ENCODE measurements at places on chromosomes 3 and 15.
A peak's percentile ranks its signal among the peaks of the same experiment; 100 is the strongest.

GRCh38 chr3:114557791-114558190 lies 264.0 kb downstream of the TIGIT start:
- DNase-seq, result no peak

DNA sequence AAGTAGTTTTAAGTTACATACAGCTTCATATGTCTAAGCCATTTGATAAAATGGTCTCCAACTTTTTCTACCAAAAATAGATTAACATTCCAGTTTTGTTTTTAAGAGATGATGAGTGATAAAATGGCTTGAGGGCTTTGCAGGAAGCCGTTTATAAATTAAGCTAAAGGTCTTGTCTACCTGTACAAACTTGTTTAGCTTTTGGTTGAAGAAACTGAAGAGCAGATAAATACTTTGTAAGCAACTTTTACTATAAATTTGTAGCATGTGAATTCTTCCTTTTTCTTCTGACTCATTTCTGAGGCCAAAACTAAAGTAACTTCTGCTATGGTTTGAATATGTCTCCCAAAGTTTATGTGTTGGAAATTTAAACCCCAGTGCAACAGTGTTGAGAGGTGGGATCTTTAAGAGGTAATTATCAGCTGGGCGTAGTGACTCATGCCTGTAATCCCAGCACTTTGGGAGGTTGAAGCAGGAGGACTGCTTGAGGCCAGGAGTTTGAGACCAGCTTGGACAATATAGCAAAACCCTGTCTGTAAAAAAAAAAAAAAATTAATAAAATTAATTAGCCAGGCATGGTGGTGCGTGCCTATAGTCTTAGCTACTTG lies 8.2 kb upstream of the NEDD4 start:
- DNase-seq, result no peak

DNA sequence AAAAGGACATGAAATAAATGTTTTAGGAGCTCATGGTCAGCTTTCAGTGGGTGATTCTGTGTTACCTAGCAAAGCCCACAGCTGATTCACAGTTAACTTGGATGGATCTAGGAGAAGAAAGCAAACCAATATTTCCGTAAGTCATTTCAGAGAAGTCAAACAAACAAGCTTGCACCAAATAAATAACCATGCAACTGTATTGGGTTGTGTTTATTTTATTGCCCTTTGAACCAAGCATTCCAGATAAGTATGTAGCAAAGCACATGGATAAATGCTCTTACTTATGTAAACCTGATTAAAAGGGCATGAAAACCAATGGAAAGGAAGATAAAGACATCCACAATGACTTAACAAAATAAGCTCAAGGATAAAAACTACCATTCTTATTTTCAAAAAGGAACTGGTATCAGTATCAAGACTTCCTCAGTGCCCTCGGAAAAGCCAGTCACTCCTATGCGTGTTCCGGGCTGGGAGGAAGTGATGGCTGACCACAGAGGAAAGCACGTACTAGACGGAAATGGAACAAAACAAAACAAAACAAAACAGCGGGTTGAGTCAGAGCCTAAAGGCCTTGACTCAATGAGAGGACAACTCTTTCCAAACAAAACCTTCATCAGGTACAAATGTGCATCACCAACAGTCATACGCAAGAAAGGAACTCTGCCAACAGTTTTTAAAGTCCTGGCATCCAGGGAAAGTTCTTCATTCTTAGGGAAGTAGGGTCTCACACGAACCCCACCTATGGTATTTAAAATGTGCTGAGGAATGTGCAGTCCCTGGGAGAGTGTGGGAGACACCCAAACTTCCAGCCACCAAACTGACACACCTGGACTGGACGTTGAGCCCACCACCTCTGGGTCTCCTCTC lies 103.3 kb downstream of the SNRK start:
- DNase-seq, result peak; percentile 63

DNA sequence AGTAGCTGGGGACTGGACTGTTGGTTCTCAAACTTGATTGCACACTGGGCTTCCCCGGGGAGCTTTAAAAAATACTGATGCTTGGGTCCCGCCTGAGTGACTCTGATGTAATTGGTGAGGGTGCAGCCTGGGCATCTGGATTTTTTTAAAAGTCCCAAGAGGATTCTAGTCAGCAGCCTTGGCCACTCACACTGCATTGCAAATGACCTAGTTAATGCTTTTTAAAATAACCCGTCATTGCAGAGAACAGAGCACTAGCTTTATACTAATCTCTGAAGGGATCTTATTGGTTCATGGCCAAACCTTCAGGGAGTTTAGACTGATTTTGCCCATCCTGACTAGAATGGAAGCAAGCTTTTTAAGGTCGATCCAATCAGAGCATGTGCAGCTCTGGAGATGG lies 310.6 kb upstream of the PROK2 start:
- no peak for DNase-seq

DNA sequence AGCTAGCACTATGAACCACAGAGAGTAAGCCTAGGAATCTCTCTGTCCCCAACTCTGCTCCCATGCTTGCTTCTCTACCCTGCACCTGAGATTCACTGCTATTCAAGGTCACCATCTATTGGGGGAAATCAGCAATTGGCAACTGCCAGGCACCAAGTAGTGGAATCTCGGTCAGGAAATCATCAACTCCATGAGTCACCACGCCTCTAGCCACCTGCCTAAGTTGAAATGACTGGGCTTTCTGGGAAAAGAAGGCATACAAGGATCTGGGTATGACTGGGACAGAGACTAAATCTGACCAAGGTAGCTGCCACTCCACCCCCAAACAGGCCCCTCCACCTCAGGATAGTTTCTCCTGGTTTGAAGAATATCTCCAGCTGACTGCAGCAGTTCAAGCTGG lies 464.1 kb upstream of the CBLB start:
- peak; percentile 76 for DNase-seq

- no peak for DNase-seq
Measured at GRCh38 chr3:67486883-67487282, 167.5 kb downstream of the SUCLG2 start.

- DNase-seq, result no peak
Measured at GRCh38 chr3:54426381-54426780, 304.0 kb downstream of the CACNA2D3 start.

DNA sequence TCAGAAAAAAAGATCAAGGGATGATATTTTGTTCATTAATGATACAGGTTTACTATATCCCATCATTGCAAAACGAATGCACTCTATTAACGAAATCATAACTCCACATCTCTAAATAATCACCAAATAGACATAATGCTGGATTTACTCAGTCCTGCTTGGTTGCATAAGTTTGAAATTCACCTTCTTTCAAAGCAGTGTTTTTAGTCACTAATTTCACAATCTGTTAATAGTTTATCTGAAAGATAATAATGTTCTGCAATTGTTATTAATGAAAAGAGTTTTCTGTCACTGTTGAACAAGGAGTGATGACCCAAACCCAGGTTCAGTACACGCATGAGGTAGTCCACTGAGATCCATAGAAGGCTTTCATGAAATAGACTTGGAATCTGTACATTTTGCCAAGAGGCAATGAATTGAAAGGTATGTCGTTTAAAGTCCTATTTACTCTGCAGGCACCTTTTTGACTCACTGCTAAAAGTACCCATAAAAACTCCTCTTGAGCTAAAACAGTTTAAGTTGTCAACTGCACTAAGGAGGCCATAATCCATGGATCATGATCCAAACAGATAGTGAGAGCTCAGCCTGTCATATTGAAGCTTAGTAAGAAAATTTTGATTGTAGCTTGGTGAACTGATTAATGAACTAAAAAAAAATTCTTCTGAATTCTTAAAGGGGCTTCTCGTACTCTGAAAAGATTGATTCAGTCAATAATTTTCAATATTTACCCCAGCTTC lies 75.6 kb upstream of the MBNL1 start:
- no peak for DNase-seq

DNA sequence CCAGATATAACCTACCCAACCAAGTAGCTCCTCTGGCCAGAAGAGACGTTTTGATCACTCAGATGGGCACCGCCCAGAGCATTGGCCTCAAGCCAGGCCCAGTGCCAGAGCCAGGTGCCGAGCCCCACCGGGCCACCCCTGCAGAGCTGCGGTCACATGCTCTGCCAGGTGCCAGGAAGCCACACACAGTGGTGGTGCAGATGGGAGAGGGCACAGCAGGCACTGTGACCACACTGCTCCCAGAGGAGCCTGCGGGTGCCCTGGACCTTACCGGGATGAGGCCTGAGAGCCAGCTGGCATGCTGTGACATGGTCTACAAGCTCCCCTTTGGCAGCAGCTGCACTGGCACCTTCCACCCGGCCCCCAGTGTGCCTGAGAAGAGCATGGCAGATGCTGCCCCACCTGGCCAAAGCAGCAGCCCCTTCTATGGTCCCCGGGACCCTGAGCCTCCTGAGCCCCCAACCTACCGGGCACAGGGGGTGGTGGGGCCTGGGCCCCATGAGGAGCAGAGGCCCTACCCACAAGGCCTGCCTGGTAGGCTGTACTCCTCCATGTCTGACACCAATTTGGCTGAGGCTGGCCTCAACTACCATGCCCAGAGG lies 19.1 kb upstream of the APEH start:
- no peak for DNase-seq

DNA sequence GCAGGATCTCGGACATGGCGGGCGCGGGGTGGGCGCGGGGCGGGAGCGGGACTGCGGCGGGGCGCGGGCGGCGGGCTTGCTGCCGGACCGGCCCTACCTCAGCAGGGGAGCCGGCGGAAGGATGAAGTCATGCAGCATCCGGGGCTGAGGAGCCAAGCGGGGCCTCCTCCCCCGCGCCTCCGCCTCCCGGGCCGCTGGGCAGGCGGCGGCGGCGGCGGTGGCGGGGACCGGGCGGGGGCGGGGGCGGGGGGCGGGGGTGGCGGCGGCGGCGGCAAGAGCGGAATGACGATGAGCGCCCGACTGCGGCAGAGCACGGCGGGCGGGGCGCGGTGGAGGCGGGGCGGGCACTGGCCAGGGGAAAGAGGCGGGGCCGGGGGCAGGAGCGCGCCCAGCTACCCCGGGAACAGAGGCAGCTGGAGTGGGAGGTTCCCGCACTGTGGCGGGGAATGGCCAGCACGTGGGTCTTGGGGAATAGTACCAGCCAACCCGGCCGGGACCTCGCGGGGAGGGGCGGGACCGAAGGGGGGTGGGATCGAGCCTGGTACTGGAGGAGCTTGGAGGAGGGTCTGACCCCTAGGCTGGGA lies at the start of gene CAMK2N2:
Gene CAMK2N2 (minus strand): TSS at position 284 of the 584 bp plus-strand sequence. CDS start 268 bp downstream, at position 16.
- peak; percentile 61 for DNase-seq

DNA sequence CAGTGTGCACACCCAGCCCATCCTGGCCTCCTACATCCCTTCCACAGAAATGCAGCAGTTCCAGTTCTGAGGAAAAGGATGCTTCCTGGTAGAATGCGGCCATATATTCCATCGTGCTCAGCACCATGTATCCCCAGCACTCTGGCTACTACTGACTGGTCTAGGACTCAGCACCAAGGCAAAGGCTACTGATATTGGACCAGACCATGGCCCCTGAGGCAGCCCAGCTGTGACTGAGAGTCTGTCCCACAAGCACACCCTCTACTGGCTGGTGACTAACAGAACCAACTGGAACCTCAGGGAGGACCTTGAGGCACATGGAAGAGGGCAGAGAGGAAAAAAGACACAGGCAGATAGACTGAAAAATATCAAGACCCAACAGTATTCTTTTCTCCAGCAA lies 30.0 kb downstream of the TARS3 start:
- no peak for DNase-seq

DNA sequence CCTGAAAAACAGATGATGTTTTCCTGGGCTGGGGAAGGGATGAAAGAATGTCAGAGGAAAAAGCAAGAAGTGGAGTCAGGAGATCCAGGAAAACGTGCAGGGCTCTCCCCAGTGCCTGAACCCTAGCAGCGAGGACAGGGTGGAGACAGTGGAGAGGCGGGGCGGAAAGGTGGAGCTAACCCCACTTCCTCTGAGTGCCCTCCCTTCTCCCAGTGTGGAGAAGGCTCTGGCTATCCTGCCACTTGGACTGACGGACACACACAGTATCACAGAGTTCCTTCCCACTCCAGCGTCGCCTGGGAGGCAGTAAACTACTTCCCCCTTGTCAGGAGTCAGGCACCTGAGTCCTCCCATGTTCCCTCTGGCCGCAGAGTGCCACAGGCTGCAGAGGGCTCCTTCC lies 125.3 kb upstream of the CHRNA7 start:
- DNase-seq, result no peak

- DNase-seq, result peak; percentile 36
Measured at GRCh38 chr15:70100474-70101341, 3.0 kb upstream of the TLE3 start.

DNA sequence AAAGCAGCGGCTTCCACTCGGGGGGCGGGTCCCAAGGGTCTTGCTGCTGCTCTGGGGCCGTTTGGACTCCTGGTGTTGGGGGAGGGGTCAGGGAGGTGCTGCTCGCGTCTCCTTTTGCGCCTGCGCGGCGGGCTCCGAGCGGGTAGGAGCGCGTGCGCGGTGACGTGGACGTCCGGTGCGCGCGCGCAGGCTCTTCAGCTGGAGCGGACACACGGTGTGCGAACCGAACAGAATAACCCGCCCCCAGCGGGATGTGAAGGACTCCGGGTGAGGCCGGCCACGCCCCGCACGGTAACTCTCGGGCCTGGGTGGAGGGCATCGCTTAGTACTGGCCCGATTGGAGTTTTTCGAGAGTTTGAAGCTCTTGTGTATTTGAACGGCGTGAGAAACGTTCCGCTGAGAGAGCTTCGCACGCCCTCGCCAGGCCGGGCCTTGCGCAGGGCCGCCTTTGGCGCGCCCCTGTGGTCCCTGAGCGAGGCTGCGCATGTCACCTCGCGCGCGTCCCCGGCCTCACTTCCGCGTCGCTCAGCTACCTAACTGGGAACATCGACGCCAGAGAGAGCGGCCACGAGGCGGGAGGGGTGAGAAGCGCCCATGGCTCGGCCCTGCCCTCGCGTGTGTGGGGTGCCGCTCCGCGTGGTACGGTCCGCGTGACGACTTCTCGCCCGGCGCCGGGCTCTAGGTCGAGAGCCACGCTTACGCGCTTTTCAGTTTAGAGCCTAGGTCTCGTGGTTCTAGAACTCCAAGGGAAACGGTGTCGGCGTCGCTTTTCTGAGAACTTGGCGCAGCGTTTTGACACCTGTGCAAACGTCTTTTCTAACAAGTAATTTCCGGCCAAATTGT lies at the start of gene MGA:
Gene MGA (plus strand): TSS at position 171 of the 843 bp plus-strand sequence.
- peak; percentile 87 for DNase-seq

DNA sequence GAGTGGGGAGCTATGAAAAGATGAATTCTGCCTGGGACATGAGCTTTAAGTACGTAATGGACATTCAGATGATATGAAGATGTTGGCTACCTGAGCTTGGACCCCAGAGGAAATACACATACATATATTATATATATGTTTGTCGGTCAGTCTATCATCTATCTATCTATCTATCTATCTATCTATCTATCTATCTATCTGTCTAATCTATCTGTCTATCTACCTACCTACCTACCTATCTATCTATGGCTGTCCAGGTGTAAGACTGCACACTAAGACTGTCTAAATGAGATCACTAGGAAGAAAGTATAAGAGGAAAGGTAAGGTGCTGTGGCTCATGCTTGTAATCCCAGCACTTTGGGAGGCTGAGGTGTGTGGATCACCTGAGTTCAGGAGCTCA lies 18.2 kb upstream of the CELF6 start:
- DNase-seq, result no peak

GRCh38 chr3:148911592-148911991 lies 46.5 kb downstream of the CPA3 start:
- DNase-seq, result no peak

DNA sequence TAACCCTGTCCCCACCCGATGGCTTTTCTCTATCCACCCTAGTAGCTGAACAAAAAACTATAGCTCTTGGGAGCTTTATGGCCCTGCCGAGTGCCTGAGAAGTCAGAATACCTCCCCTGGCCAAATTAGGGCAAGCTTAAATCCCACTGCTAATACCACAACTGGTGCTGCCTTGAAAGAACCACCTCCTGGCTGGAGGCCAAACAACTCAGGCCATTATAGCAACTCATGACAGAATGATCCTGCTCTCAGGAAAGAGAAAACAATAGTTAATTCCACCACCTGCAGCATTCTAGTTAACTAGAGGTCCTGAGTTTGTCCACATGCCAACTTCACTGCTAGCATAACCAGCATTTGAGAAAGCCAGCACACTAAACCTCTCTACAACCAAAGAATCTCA lies 123.2 kb downstream of the RTP4 start:
- no peak for DNase-seq
